Renal cortical epithelial cell (primary cell): ENCODE measurements at places on chromosomes 5 and 9.
A peak's percentile ranks its signal among the peaks of the same experiment; 100 is the strongest.

- no peak for DNase-seq
These were observed 141.4 kb downstream of the EBF1 start for GRCh38 chr5:158958021-158958994.

GRCh38 chr9:85114799-85115198 is 445.3 kb downstream of the NTRK2 start:
- peak; percentile 8 for DNase-seq

DNA sequence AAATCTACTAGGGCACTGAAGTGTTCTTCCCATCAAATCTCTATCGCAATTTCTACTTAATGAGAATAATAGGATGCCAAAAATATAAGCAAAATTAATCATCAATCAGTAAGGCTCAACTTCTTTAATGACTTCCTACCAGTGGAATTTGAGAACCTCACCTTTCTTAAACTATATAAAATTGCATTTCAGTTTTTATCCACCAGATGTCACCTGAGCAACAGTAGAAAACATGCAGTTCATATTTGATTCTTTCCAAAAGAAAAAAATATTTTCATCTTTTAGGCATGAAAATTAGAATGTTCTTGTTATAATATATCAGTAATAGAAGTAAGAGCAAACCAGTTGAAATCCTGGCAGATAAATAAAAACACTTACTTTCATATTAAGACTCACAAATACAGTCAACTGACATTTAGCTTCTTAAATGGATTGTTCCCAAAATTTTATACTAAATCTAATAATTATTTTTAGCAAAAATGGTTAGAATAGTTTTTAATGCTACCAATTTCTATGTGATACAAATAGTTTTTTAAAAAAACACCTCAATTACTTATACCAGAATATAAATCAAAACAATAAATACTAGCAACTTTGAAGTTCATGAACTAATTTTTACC is 13.4 kb upstream of the CCDC112 start:
- DNase-seq: peak; percentile 65

- no peak for DNase-seq
These were observed 56.8 kb downstream of the PTPN3 start for GRCh38 chr9:109441296-109441695.

DNA sequence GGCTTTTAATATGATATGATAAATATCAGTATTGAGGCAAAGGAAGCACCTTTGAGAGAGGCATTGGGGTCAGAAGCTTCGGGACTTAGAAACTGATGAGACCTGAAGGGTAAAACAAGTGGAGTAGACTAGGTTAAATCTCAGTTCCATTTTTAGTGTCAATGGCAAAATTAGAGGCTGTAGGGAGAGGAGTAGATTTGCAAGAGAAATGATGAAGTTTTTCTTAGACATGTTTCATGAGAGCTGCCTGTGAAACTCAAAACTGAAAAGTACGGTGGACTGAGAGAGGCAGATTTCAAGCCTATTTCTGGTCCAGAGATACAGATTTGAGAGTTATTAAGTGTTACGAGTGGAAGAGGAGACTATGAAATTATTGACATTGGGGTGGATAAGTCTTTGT is 278.5 kb downstream of the TAF11L14 start:
- no peak for DNase-seq

GRCh38 chr9:682633-683508 is 158.6 kb upstream of the DMRT1 start:
- DNase-seq: no peak

DNA sequence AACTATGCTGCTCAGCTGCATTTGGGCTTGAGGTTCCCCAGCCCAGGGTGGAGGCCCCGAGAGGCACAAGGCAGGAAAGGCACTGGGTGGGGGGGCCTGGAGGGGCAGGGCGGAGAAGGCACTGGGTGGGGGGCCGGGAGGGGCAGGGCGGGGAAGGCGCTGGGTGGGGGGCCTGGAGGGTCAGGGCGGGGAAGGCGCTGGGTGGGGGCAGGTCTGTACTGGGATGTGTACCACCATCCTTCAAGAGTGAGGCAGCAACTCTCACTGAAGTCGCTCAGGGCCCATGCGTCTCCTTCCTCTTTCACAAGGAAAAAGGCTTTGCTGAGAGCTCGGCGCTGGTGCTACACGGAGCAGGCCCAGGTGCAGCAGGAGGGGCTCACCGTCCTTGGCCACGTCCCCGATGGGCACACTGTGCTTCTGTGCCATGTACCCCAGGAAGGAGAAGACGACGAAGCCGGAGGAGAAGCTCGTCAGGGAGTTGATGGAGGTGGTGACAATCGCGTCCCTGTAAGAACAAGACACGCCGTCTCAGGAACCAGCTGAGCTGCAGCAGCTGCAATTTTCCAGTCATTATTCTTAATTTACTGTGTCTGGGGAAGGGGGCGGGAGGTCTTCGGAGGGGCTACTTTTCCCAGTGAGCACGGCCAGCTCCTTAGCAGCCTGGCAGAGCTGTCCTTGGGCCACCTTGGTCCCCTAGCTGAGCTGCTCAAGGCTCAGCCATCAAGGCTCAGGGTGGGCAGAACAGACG is 30.8 kb downstream of the SLC6A3 start:
- DNase-seq: no peak

- no peak for DNase-seq
These were observed 28.0 kb upstream of the SH3RF2 start for GRCh38 chr5:145908206-145908960.

DNA sequence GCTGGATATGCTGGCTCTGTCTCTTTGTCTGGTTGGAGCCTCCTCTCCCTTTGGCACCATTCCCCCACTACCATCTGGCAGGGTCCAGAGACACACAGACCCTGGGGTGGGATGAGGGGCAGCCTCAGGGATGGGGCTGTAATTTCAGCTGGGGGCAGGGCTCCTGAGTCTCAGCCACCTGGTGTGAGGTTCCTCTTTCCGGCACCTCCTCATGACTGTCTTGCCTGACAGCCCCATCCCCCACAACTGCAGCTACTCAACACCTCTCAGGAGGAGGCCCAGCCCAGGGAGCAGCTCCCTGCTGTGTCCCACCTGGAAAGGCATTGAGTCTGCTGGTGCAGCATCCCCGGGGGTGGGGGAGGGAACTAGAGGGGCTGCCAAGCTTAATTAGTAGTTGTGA is 11.7 kb upstream of the RPS14 start:
- no peak for DNase-seq

DNA sequence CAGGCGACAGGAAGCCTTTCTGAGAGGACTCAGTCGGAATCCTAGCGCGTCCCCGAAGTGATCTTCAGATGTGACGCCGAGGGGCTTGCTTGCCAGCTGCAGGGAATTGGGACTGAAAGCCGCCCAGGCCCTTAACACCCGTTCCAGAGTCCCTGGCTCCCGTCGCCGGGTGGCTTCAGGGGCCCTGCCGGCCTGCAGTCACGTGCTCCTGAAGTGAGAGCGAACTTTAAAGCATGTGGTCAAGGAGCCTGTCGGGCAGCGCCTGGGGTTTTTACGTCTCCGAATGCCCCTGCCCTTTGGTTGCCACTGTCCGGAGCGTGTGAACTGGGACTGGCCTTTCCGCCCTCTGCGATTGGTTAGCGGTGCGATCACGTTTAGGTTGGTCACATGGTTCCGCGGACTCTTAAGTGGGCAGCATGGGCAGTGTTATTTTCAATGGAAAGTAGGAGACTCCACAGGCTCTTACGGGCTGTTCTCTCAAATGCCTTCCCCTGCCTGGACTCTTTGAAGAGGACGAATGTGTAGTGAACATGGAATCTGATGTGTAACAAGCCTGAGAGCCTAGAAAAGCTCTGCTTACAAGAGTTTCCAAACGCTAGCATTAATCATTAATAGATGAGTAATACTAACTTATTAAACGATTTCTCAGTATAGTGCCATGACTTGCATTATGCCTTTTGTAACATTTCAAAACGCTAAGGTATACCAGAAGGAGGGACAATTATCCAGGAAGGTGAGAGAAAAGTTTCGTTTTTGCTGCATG is 1.9 kb downstream of the VLDLR start:
- DNase-seq: peak; percentile 100

DNA sequence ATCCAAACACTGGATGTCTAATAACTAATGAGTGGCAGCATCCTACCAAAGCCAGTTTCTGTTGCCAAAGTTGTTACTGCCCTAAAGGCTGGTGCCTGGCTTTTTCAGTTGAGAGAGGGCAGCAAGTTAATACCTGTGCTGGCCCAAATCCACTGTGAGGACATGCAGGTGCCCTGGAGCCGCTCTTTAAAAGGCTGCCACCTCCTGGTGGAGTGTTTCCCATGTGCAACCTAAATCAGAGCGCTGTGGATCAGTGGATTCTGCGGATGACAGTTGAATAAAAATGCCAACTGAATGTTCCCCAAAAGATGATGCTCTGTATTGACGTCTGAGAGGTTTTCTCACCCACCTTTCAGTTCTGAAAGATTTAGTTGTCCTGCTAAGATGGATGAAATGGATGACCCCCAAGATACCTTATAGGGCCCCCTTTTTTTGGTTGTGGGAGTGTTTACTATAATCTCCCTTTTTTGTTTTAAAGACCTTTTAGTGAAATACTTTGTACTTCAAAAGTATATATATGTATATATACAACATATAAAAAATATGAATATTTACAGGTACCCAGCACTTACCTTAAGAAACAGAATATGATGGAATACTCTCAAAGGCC is 146.4 kb downstream of the EGFLAM start:
- peak; percentile 12 for DNase-seq

DNA sequence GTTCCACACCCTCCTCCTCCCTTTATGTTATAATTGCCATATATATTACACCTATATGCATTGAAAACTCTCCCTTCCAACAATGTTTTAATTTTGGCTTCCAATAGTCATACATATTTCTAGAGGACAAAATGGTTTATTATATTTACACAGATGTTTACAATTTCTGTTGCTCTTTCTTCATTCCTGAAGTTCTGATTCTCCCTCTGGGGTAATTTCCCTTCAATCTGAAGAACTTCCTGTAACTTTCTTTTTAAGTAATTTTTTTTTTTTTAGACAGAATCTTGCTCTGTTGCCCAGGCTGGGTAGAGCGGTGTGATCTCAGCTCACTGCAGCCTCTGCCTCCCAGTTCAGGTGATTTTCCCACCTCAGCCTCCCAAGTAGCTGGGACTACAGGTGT is 173.0 kb upstream of the MAP1B start:
- no peak for DNase-seq

DNA sequence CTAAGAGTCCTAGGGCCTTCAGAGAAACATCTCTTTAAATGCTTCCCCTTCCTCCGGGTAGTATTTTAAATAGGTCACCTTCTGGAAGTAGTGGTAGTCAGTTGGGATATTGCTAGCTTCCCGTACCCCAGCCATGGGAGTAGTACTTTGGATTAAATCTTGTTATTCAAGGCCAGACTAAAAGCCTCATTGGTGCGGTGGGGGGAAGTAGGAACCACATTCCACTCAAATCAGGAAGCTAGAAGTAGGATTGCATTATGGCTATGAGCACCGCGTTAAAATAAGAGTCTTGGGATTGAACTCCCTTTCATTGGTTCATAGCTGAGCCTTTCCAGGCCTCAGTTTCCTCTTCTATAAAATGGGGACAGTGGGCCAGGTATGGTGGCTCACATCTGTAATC is 6.7 kb downstream of the KCNIP1 start:
- no peak for DNase-seq

GRCh38 chr9:121213136-121213806 is 11.6 kb upstream of the RAB14 start:
- DNase-seq: peak; percentile 75

GRCh38 chr5:24177821-24178220 is 467.0 kb downstream of the CDH10 start:
- DNase-seq: no peak

GRCh38 chr5:169691471-169691870 is 54.4 kb downstream of the DOCK2 start:
- no peak for DNase-seq

GRCh38 chr9:126621919-126622735 is 8.4 kb downstream of the LMX1B start:
- no peak for DNase-seq

GRCh38 chr9:12794101-12794799 is 19.4 kb downstream of the LURAP1L start:
- DNase-seq: no peak

GRCh38 chr5:148979083-148979723 is 83.7 kb downstream of the SH3TC2 start:
- DNase-seq: no peak

DNA sequence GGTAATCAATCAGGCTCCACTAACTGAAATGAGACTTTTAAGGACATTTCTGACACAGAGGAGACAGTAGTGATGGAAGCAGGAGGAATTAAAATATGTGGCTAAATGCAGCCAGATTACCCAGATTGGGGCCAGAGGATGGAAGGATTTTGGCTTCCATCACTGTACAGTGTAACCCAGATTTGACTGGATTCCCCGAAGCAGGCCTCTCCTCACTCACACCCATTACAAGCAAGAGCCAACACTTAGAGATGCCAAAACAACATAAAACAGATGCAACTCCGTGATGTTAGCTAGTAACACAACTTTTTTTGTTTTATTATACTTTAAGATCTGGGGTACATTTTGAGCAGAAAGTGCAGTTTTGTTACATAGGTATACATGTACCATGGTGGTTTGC is 17.6 kb downstream of the TEK start:
- no peak for DNase-seq

- no peak for DNase-seq
These were observed 18.7 kb upstream of the ZNF608 start for GRCh38 chr5:124764992-124765611.

- peak; percentile 15 for DNase-seq
These were observed 157.3 kb downstream of the PPP2R2B start for GRCh38 chr5:146721073-146721815.

DNA sequence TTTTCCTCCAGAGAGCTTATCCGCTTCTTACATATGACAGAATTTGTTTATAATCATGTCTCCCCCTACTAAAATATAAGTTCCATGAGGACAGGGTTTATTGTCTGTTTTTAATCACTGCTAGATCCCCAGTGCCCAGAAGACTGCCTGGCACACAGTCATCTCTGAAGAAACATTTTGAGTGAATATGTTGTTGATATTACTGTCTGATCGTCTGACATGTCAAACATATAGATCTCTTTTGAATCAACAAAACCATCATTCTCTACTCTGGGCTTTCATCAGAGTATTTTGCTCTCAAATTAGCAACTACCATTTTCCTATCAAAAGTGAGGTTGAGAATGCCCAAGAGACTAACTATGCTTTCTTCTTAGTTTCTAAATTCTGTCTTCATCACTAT is 67.3 kb upstream of the SHISAL2B start:
- no peak for DNase-seq

GRCh38 chr5:167770461-167770860 is 521.0 kb upstream of the WWC1 start:
- DNase-seq: peak; percentile 32

GRCh38 chr9:77779010-77779409 is 130.9 kb upstream of the GNA14 start:
- no peak for DNase-seq

GRCh38 chr9:129568560-129569501 is 52.1 kb downstream of the C9orf50 start:
- no peak for DNase-seq

- peak; percentile 61 for DNase-seq
These were observed 42.5 kb downstream of the RALGPS1 start for GRCh38 chr9:126956917-126957686.
